ENCODE measurements at places on chromosomes 1 and 21.

GRCh38 chr21:28277324-28277723 lies 715.4 kb downstream of the LTN1 start:
- DNase-seq = no peak

- no peak for DNase-seq
Observed at GRCh38 chr1:186250529-186250928, 124.5 kb downstream of the TPR start.

- no peak for DNase-seq
Observed at GRCh38 chr1:161728376-161729226, 7.3 kb downstream of the FCRLB start.

GRCh38 chr1:109621379-109622136 lies 1.9 kb downstream of the AMPD2 start:
- no peak for DNase-seq

GRCh38 chr21:38740090-38740489 lies 65.6 kb upstream of the ETS2 start:
- DNase-seq = no peak

GRCh38 chr1:52268372-52268771 lies 97.6 kb downstream of the CC2D1B start:
- no peak for DNase-seq

- DNase-seq = no peak
Observed at GRCh38 chr1:111032295-111032897, 68.7 kb upstream of the LRIF1 start.

DNA sequence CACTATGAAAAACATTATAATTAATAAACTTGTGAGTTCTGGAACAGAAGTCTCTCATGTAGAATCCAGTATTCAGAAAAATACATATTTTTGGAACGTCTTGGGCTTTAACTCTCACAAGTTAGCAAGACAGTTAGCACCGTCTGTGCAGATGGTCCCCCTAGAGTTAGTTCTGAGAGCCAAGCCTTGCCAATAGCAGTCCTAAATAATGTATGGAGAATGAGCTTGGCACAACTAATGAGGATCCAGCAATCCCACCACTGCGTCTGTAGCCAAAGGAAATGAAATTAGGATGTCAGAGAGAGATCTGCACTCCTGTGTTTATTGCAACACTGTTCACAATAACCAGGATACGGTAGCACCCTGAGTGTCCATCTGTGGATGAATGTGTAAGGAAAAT lies 54.6 kb upstream of the VAMP3 start:
- DNase-seq = no peak

DNA sequence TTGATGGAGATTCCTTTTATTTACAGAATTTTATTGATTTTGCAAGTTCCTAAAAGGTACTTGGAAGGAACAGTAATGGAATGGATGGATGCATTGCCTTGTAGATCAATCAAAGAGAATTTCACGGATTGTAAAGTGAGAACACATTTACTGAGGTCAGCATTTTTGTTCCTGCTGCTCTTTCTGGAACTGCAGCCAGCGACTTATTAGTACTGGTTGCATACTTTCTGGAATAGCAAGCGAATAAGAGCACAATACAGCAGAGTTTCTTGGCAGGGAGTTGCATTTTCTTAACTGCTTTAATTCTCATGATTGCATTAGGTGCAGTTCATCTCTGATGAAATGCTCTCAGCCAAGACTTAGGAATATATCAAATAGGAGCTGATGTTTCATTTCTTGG lies 106.1 kb upstream of the CHODL start:
- DNase-seq = no peak

DNA sequence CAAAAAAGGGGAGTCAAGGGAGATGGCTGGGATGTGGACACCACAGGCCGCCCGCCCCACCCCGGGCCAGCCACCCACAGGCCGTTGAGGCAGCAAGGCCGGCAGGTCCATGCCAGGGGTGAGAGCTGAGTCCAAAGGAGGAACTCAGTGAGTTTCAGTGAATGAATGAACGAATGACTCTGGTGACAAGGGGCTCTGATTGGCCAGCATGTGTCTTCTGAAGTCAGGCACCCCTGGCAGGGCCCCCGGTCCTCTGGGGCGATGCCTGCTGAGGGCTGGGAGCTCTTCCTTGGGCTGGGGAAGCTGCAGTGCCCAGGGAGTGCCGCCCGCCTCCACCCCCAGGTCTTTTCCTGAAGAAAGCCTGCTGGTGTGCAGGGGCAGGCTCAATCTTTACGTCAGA lies 236.1 kb upstream of the VAMP3 start:
- DNase-seq = no peak

DNA sequence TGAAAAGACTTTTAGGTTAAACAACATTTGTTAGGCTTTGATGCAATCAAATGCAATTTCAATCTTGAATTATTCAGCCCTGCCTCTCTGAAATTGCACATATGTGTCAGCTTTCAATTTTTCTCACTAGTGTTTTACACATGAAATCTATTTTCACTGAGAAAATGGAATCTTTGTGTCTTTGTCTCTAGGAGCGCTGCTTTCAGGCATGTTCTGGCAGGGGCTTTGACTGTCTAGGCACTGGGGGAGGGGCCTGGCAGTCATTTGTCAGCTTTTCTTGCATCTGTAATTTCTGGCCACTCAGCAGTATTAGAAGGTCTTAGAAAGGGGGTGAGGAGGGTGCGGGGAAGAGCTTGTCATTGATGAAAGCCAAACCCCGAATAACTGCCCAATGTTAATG lies 264.4 kb downstream of the PTPRC start:
- no peak for DNase-seq

DNA sequence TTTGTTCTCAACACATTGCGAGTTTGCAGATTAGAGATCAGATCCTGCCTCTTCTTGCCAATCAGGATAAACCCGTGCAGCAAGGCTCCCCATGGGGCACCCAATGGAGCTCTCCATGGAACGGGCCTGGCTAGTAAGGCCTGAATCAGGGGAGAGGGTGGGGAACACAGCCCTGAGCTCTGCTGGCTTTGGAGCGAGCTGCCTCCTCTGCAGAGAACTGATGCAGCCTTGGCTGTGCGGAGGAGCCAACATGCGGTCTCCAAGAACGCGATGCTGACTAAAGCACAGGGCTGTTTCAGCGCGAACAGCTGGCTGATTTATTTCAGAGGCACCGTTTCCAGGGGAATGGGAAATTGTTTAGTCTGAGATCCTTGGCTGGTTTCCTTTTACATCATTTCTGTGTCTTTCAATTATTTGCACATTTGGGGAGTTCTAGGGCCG lies 139.7 kb downstream of the TSEN15 start:
- DNase-seq = no peak

GRCh38 chr1:178683291-178683690 lies 41.8 kb upstream of the RALGPS2 start:
- no peak for DNase-seq

GRCh38 chr1:180912211-180912800 lies 391 bp upstream of the KIAA1614 start:
- no peak for DNase-seq

GRCh38 chr1:223030871-223031400 lies 112.1 kb downstream of the TLR5 start:
- DNase-seq = no peak

DNA sequence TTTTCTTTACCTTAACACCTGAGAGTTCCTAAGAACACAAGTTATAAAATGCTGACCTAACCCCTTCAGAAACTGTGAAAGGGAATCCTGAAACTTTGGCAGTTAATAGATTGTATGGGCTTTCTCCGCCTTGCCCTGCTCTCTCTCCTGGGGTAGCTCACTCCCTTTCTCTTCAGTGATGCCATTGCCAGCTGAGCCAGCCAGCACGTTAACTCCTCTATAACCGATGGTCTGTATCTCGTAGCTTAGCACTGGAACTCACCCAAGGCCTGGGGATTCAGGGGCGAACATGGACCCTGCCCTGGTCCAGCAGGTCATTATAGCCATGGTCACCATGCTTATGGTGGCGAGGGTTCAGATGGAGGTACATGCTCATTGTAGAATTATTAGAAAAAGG lies 40.7 kb downstream of the TRAPPC10 start:
- DNase-seq = no peak

DNA sequence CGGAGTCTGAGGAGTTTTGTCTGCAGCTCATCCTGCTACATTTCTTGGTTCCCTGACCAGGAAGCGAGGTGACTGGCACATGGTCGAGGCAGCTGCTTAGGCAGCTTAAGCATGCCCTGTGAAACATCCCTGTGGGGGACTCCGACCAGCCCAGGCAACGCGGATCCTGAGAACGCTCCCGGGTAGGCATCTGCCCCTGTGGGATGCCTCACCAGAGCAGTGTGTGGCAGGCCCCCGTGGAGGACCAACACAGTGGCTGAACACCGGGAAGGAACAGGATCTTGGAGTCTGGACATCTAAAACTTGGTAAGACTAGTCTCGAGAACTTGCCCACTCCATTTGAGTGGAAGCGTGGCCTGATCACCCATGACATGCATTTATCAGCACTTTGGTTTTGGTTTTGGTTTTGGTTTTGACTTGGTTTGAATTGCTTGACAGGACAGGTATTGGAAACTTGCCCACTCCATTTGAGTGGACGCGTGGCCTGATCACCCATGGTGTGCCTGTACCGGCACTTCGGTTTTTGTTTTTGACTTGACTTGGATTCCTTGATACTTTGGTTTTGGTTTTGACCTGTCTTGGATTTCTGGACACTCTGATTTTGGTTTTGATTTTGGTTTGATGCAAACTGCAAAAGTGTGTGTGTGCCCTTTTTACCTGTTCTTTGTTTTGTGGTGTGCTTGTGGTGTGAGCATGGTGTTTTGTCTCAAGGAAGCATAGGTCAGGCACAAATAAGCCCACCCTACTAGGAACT lies 12.2 kb upstream of the NEK2 start:
- no peak for DNase-seq

DNA sequence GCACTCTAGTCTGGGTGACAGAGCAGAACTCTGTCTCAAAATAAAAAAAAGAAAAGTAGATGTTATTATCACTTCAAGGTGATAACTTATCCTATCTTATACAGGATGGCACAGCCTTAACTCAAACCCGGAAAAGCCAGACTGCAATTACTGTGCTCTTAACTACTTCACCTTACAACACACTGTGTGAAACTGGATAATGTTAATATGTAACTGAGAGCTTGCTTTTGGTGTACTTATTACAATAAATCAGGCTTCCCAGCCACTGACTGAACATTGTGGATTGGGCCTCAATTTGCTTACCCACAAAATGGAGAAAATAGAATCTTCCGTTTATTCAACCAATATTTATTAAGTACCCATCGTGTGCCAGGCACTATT lies 1.4 kb downstream of the ORC1 start:
- no peak for DNase-seq

DNA sequence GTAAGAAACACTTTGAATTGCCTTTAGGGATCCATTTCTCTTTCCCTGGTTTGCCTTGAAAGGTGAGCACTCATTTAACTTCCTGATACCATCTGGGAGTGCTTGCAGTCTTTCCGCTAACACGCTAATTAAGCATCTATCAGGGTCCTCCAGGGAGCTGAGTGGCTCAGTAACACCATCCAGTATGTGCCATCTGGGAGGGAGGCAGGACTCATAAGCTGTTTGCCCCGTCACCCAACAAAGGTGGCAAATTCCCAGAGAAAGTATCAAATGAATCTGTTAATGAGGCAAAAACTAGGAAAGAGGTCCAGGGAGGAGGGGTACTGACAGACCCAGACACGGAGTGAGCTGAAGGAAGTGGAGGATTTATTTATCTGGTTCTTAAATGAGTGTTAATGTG lies 430.9 kb downstream of the HLX start:
- no peak for DNase-seq

DNA sequence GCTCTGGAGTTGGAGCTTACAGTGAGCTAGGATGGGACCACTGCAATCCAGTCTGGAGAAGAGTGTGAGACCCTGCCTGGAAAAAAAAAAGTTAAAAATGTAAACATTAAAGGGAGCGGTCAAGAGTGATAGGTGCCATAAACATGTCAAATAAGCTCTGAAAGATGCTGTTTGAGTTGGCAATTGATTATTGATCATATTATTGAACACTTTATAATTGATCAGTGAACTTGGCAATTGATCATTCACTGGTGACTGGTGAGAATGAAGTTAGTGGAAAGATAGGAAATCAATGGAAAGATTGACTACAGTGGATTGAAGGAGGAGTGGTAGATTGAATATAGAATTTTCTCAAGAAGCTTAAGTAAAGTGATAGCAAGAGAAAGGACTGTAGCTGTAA lies 64.3 kb upstream of the MPC2 start:
- DNase-seq = no peak

DNA sequence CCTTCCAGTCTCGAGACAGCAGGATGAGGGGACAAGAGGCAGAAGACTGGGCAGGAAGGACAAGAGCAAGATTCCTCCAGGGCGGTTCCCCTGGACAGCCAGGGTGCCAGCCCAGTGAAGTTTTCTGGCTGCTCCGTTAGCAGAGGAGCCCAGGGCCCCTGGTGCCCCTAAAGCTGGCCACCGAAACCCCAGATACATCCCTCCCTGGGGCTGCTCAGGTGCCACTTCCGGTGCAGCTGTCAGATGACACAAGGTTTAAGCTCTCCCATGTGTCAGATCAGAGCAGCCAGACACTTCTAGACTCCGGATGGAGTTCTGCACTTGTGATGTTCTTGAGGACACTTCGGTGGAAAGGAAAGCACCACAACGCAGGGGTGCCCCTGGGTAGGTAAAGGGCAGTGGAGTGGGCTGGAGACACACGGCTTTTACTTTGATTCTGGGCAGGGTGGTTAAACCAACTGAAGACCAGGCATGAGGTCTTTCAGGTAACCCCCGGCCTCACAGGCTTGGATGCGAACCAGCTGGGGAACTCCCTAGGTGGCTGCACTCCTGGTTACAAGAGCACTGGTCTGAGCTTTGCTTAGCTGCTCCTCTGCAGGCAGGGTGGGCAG lies 85.7 kb downstream of the ITPKB start:
- no peak for DNase-seq

DNA sequence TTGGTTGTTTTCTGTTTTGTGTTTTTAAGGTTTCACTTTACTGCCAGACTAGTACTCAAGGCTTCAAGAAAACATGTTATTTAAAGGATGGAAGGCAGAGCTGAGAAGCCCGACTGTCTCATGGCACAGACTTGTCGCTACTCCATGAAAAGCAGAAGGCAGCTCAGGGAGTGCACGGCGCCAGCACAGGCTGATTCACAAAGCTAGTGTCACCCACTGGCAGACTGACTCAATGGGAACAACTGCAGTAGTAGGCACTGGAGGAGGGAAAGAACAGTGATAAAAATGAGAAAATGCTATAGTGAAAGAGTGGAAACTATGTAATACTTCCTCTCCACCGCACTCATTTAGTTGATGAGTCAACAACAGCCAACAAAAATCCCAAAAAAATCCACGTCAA lies 14.7 kb downstream of the HSF2BP start:
- DNase-seq = no peak

GRCh38 chr1:74771913-74772515 lies 39.1 kb downstream of the TYW3 start:
- DNase-seq = no peak

DNA sequence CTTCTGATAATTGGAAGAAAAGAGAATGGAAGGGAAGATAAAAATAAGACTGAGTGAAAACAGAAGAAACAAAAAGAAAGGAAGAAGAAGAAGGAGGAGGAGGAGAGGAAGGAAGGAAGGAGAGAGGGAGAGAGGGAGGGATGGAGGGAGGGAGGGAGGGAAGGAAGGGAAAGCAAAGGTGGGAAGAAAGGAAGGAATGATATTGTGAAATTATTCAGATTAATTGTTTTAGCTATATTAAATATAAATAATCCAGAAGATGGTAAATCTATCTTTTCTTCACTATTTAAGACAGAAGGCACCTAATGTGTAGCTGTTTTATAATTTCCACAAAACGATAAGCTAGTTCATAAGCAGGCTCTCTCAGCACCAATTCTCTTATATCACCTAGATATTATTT lies 191.3 kb upstream of the LRRC7 start:
- DNase-seq = no peak
